Stimulated activated CD4-positive, alpha-beta T cell treated with anti-CD3 and anti-CD28 coated beads, Interleukin-1b, Interleukin-23, amount 100 ng/mL, for 1 hour (primary cell): ENCODE measurements at places on chromosomes 11 and 22.

GRCh38 chr22:42907404-42908373 lies 50.6 kb upstream of the ARFGAP3 start:
- no peak for DNase-seq

- no peak for DNase-seq
Measured at GRCh38 chr11:43328482-43328881, 16.7 kb downstream of the API5 start.

- no peak for DNase-seq
Measured at GRCh38 chr22:41660416-41660815, 28.3 kb downstream of the SNU13 start.

DNA sequence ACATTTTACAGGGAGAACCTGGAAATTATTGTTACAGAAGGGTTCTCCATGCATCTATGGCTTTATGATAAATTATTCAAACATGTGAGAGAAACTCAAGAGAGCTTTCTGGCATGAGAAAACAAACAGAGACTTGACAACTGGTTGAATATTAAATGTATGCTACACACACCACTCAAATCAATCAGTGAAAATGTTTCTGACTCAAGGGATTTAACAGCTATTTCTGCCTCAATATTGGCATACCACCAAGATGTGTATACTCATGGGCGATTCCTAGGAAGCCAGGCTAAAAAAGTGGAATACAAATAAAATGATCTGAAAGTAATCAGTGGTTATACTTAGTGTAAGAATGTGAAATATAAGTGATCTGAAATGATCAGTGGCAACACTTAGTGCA lies 15.8 kb upstream of the OR51T1 start:
- DNase-seq = no peak

DNA sequence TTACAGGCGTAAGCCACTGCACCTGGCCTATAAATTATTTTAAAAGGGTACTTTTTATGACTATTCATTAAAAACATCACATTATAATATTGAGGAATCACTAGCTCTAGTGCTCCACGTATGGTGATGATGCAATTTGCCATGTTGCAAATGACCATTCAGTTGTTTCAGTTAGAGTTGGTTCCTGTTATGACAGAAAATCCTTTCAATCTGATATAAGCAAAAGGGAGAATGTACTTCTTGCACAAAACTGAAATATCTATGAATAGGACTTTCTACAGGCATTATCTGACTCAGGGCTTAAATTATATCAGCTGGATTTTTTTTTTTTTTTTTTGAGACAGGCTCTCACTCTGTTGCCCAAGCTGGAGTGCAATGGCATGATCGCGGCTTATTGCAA lies 45.6 kb upstream of the RRM1 start:
- no peak for DNase-seq

- DNase-seq = no peak
Measured at GRCh38 chr22:33224841-33225240, 166.7 kb upstream of the SYN3 start.

DNA sequence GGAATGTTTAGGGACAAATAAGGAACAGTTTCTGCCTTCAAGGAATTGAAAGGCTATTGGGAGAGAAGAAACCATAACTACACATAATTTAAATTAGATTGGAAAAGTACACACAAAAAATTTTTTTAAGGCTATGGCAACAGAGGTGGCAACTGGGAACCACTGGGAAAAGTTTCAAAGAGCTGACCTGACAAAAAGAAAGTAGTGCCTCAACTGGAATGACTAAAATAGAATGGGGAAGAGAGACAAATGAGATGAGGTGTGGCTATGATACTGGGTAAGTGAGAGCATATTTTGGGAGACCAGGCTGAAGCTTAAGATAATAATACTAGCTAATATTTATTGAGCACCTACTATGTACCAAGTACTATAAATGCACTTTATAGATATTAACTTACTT lies 2.9 kb upstream of the AKIP1 start:
- no peak for DNase-seq

DNA sequence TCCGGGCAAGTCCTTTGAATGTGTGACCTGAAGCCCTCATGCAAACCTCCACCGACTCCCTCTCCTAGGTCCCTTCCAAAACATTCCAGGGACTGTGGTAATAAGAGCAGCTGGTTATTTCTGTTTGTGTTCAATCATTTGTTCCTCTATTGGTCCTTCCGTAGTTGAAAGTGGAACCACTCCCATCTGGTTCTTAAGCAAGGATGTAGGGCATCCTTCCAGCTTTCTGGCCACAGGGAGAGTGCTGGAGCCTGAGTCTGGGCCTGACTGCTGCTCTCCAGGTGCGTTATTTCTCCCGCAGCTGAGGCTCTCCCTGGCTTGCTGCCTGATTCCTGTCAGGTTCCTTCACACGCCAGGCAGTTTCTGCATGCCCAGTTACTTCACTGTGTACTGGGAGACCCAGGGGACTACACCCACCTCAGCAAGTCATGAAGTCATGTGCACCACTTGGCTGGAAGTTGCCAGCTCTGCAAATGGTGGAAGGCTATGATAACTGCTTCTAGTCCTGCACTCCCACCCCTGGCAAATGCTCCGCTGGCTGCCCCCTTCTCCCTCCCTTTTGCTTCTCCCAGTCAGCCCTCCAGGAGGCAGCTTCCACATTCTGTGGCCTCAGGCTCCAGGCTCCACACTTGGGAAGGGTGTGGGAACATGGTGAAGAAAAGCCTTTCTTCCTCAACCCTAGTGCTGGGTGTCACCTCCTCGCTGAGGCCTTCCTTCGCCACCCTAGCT lies 4.0 kb upstream of the ALX4 start:
- DNase-seq = no peak
